ENCODE measurements at places on chromosomes 1 and 21. TPM values are rescaled to one million over a fixed set of nuclear protein-coding genes. Genes with fewer than 3 reads are reported as not detected.

DNA sequence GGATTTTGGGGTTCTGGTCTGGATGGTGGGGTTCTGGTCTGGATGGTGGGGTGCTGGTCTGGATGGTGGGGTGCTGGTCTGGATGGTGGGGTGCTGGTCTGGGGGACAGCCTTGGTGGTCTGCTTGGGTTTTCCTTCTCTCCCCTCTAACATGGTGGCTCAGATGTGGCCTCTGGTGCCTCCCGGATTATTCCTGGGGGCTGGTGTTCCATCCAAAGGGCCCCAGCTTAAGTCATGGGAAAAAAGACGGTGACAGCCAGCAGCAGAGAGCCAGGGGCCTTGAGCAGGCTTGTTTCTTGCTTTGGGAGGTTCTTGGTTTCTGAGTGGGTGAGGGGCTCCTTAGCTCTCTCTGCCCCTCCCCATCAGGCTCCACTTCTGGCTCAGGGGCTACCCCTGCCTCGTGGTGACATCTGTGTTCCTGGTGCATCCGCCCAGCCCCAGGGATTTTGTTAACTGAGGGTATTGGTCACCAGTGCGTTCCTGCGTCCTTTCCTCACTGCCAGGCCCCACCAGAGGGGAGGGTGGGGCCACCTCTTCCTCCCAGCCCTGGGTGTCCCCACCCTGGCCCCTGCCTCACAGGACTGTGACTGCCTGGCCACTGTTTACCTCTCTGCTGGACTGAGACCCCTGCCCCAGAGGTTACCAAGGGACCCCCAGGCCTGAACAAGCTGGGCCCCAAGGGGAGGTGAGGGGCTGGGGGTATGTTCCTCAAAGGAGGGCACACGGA is 43.2 kb upstream of the ACTRT2 start:
- H3K4me3 ChIP-seq, result no peak overlapping the region
- H3K27me3 ChIP-seq, result no peaks in the 10 kb centered on the region
- no peak overlapping the region for H3K27ac ChIP-seq
- DNase-seq, result no peak

GRCh38 chr1:40389871-40390560 is 16.5 kb downstream of the SMAP2 start:
- peak overlapping the region; percentile 82 for H3K27ac ChIP-seq
- no peaks in the 10 kb centered on the region for H3K36me3 ChIP-seq
- no peaks in the 10 kb centered on the region for H3K27me3 ChIP-seq
- H3K4me1 ChIP-seq, result no peaks in the 10 kb centered on the region
- DNase-seq, result no peak
- H3K4me3 ChIP-seq, result no peak overlapping the region

- peaks cover 12% of the 10 kb centered on the region for H3K36me3 ChIP-seq
- no peaks in the 10 kb centered on the region for H3K27me3 ChIP-seq
- H3K4me3 ChIP-seq, result no peak overlapping the region
Observed at GRCh38 chr21:45264912-45265515, 22.7 kb downstream of the POFUT2 start.

GRCh38 chr1:26938659-26939025 is 17.1 kb downstream of the NUDC start:
- no peak overlapping the region for H3K4me3 ChIP-seq
- H3K27me3 ChIP-seq, result no peaks in the 10 kb centered on the region
- H3K4me1 ChIP-seq, result no peaks in the 10 kb centered on the region
- H3K36me3 ChIP-seq, result peaks cover 5% of the 10 kb centered on the region
- H3K27ac ChIP-seq, result no peak overlapping the region

- H3K27ac ChIP-seq, result peak overlapping the region; percentile 74
- DNase-seq, result no peak
- H3K4me3 ChIP-seq, result no peak overlapping the region
Observed at GRCh38 chr1:222454782-222455181, 93.1 kb downstream of the HHIPL2 start.

- H3K36me3 ChIP-seq, result no peaks in the 10 kb centered on the region
- no peaks in the 10 kb centered on the region for H3K4me1 ChIP-seq
- H3K27ac ChIP-seq, result no peak overlapping the region
- no peaks in the 10 kb centered on the region for H3K27me3 ChIP-seq
- no peak overlapping the region for H3K4me3 ChIP-seq
- no peak for DNase-seq
Observed at GRCh38 chr1:56360021-56360420, 219.3 kb downstream of the PLPP3 start.

GRCh38 chr21:31659286-31659535 is 282 bp upstream of the SOD1 start:
- peak overlapping the region; percentile 85 for H3K27ac ChIP-seq
- no peaks in the 10 kb centered on the region for H3K27me3 ChIP-seq
- DNase-seq, result no peak
- peak overlapping the region; percentile 84 for H3K4me3 ChIP-seq
- H3K4me1 ChIP-seq, result peaks cover 6% of the 10 kb centered on the region

DNA sequence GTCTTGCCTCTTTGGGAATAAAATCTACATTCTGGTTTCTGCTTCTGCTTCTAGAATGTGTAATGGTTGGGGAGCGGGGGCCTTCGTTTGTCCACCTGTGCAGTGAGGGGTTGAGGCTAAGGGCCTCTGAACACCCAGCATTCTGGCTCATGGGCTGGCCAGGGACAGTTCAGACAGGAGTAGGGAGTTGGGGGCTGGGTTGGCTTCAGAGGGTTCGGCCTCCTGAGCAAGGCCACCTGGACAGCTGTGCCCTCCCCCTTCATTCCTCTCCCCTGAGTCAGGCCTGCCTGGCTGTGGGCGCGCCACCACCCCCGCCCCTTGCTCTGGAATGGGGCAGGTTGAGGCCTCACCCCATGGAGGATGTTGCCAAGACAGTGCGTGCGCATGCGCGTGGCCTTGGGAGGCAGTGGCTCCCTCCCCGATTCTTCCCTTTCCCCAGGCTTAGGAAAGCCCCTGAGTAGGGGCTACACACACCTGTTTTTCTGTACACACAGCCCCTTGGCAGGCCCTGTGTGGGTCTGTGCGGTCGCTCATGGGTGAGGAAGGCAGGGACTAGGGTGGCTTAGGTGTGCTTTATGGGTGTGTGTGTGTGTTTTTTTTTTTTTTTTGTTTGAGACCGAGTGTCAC is 57.0 kb downstream of the YARS1 start:
- H3K4me3 ChIP-seq, result peak overlapping the region; percentile 37
- H3K27me3 ChIP-seq, result no peaks in the 10 kb centered on the region
- peak overlapping the region; percentile 97 for H3K27ac ChIP-seq
- H3K36me3 ChIP-seq, result no peaks in the 10 kb centered on the region

DNA sequence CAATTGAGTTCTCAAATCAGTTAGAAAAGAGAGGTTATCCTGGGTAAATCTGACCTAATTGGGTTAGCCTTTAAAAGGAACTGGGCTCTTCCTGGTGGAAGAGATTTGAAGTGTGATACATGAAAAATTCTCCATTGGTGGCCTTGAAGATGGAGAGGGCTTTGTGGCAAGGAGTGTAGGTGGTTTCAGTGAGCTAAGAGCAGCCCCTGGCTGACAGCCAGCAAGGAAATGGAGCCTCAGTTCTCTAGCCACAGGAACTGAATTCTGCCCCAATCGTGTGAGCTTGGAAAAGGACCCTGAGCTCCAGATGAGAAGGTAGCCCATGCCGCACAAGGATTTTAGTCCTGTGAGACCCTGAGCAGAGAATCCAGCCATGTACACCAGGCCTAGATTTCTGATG is 12.7 kb upstream of the HYI start:
- no peaks in the 10 kb centered on the region for H3K4me1 ChIP-seq
- no peaks in the 10 kb centered on the region for H3K27me3 ChIP-seq
- H3K27ac ChIP-seq, result no peak overlapping the region
- no peak for DNase-seq
- H3K4me3 ChIP-seq, result no peak overlapping the region

- H3K27ac ChIP-seq, result peak overlapping the region; percentile 96
- peaks cover 5% of the 10 kb centered on the region for H3K4me1 ChIP-seq
- H3K4me3 ChIP-seq, result peak overlapping the region; percentile 76
- no peaks in the 10 kb centered on the region for H3K27me3 ChIP-seq
Observed at GRCh38 chr21:39184050-39184980, 1.1 kb upstream of the PSMG1 start.

DNA sequence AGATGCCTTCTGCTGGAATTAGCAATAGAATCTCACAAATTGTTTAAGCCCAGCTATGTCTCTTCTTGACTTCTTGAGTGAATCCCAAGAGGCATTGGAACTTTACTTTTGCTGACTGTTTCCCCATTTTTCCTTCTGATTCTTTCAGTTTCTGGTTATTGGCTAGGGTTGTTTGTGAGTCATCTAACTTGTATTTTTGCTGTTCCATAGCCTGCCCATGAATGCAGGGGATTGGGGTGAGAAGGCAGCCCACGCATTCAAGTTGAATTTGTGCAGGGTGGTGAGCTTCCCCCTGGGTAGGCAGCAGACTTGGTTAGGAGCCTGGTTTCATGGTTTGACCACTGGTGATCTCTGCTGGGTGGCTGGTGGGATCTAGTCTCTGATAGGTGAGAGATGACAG is 10.4 kb upstream of the KLF17 start:
- H3K27me3 ChIP-seq, result no peaks in the 10 kb centered on the region
- H3K36me3 ChIP-seq, result no peaks in the 10 kb centered on the region
- H3K4me1 ChIP-seq, result no peaks in the 10 kb centered on the region
- H3K4me3 ChIP-seq, result no peak overlapping the region

DNA sequence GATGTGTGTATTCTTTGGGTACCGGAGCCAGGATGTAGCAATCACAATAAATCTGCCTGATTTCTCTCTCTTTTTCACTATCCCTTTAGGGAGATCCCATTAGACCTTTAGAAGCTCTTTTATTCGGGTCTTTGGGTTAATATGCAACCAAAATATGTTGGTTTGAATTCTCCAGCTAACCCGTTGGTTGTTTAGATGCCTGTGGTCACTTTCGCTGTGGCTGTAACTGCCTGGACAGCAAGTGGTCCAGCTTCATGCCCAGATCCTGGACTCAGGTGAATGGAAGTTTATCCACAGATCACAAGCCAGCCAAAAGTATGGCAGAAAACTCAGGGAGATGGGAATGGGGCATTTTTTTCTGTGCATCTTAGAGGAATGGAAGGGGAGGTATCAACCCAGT is 12.3 kb downstream of the KAZN start:
- no peak overlapping the region for H3K27ac ChIP-seq
- H3K4me3 ChIP-seq, result no peak overlapping the region
- H3K36me3 ChIP-seq, result no peaks in the 10 kb centered on the region
- no peaks in the 10 kb centered on the region for H3K4me1 ChIP-seq
- DNase-seq, result no peak
- no peaks in the 10 kb centered on the region for H3K27me3 ChIP-seq

DNA sequence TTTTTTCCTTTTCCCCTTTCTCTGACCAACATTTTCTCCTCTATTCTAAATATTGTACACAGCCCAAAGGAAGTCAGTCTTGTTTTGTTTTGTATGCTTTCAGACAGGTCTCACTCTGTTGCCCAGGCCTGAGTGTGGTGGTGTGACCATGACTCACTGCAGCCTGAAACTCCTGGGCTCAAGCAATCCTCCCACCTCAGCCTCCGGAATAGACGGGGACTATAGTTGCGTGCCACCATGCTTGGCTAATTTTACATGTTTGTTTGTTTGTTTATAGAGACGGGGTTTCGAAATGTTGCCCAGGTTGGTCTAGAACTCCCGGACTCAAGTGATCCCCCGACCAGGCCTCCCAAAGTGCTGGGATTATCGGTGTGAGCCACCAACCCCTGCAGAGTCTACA is 72.8 kb downstream of the NRIP1 start:
- no peak for DNase-seq
- H3K27ac ChIP-seq, result no peak overlapping the region
- H3K36me3 ChIP-seq, result no peaks in the 10 kb centered on the region
- no peak overlapping the region for H3K4me3 ChIP-seq
- H3K4me1 ChIP-seq, result no peaks in the 10 kb centered on the region

DNA sequence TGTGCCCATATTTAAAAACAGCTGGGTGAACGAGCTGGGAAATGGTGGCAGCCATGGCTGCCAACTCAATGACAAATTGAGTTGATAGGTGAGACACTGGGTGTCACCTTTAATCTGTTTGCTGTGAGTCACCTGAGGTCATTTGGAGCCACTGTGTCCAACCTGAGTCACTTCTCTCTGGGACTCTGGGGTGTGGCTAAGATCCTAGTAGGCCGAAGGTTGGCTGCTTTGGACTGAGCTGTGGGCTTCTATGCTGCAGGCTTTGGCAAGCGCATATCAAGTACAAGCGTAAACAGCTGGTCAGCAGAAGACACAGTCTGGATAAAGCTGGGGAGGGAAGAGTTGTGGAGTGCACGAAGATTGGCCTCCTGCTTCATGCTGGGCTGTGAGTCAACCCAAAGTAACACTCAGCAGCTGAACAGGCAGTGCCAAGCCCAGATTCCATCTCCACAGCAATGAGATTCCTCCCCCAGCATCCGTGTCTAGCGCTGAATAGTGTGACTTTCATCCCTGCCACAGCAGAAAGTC is 24.0 kb downstream of the TEX35 start:
- H3K4me3 ChIP-seq, result no peak overlapping the region
- no peaks in the 10 kb centered on the region for H3K36me3 ChIP-seq
- peak overlapping the region; percentile 27 for H3K27ac ChIP-seq
- H3K27me3 ChIP-seq, result no peaks in the 10 kb centered on the region
- no peak for DNase-seq

DNA sequence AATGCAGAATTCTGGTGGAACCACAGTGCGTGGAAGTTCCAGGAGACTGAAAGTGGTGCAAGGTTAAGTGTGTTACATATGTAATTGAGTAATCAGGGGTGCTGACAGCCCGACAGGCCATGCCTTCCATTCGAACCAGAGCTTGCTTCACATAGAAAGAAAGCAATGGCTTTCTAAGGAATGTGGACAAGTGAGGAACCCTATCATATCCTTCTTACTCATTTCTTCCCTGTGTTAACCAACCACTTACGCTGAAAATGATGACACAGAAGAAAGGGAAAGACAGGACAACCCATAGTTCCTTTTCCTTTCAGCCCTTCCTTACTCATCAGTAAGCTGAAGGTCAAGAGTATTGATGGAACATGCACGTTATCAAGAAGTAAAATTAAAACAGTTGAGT is 48.1 kb upstream of the KCNA3 start:
- H3K27ac ChIP-seq, result no peak overlapping the region
- H3K4me1 ChIP-seq, result no peaks in the 10 kb centered on the region
- H3K36me3 ChIP-seq, result no peaks in the 10 kb centered on the region
- H3K4me3 ChIP-seq, result no peak overlapping the region
- DNase-seq, result no peak

DNA sequence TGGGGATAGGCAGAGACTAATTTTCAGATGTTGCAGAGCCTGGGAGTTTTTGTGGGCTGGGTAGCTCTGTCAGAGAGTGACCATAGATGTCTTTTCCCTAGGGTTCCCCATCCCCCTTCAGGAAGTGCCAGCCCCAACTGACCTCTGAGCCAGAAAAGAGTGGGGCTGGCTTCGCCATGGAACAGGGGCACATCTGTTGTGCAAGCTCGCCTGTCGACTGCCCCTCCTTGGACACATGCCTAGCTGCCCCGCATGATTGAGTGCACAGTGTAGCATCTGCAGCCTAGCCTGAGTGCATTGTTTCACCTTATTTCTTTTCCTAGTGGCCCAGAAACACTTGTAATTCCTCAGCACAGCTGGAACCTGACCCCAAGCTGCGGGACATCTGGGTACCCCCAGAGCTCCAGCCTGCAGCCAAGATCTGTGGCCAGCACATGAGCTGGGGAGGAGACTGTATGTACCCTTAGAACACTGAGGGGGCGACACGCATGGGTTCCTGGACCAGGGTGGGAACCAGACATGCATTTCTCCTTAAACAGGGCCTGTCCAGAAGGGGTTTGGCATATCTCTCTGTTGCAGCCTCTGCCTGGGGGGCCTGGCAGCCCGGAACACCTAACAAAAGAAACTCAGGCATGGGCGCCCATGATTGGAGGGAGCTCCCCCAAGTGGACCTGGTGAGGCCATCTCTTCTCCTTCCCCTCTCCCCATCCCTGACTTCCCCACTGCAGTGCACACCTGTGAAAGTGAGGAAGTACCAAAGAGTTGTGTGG is 55.2 kb downstream of the SYT14 start:
- H3K36me3 ChIP-seq, result no peaks in the 10 kb centered on the region
- H3K27ac ChIP-seq, result no peak overlapping the region
- H3K4me1 ChIP-seq, result no peaks in the 10 kb centered on the region
- H3K4me3 ChIP-seq, result no peak overlapping the region

SFPQ gene
- 249 TPM for total RNA-seq

CRP gene
- 0.33 TPM for total RNA-seq

UQCRH gene
- 334 TPM for total RNA-seq

Measured in breast epithelium (tissue), 4 donors.